ENCODE measurements at places on chromosomes 13 and 19.

GRCh38 chr19:54388802-54389139, 24.0 kb upstream of the LAIR1 start:
- no peak for DNase-seq

DNA sequence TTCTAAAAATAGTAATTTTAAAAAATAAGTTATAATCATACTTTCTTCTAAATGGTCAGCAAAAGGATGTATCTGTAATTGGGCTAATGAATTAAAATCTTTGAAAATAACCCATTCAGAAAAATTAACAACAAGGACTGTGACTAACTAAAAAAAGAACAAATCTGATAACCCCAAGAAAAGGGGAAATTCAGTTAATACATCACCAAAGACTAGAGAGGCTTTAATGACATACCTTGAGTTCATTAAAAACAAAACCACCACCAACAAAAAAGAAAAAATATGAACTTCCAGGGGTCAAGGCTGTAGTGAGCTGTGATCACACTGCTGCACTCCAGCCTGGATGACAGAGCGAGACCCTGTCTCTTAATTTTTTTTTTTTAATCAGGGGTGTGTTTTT, 121.8 kb downstream of the TBC1D4 start:
- DNase-seq, result no peak

- peak; percentile 53 for DNase-seq
Observed at GRCh38 chr19:16417660-16418596, 53.8 kb downstream of the EPS15L1 start.

DNA sequence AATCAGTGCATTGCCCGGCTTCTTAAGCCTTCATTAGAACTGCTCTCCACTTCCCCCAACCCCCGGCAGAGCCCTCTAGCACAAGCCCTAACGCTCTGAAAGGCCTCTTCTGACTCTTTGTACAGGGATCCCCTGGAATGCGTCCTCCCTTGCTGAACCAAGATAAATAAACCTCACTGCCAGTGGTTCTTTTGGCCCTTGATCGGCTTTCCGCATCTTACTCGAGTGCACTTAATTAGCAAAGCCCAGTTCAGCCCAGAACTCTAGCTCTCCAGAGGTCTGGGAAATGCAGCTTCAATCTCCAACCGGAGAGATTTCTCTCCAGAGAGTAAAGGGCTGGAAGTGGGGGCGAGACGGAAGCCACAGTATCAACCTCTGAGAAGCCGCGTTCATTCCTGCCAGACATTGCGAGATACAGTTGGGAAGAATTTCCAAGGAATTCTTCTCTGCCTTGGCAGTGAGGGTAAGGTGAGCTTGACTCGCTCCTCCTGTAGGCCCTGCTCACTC, 8.7 kb upstream of the ZNF444 start:
- no peak for DNase-seq

DNA sequence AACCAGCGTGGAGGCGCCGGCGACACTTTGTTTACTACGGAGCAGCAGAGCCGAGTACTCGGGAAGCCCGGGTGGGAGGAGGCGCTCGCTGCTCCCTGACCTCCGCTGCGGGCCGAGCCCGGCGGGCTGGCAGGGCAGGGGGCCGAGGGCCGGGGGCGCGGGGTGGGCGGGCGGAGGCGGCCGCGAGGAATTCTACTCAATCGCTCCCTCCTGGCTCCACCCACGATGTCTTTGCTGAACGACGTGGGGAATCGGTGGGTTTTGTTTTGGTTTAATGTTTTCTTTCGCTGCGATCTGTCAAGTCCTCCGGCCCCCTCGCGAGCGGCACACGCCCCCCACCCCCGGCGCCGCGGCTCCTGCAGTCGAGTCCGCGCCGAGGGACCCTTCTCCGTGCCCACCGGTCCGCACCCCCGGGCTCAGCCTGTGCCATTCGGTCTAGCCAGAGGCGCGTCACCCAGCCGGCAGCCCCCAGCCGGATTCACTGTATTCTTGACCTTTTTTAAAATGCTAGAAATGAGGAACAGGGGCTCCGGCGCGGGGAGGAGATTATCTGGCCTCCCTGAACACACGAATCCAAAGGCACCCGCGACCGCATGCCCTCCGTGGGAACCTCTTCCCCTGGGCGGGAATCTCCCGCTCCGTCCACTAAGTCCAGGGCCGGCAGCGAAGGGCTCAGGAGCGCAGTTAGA, 636 bp upstream of the FOXO1 start:
- no peak for DNase-seq

GRCh38 chr19:11422163-11423065, 3.3 kb upstream of the RGL3 start:
- no peak for DNase-seq

DNA sequence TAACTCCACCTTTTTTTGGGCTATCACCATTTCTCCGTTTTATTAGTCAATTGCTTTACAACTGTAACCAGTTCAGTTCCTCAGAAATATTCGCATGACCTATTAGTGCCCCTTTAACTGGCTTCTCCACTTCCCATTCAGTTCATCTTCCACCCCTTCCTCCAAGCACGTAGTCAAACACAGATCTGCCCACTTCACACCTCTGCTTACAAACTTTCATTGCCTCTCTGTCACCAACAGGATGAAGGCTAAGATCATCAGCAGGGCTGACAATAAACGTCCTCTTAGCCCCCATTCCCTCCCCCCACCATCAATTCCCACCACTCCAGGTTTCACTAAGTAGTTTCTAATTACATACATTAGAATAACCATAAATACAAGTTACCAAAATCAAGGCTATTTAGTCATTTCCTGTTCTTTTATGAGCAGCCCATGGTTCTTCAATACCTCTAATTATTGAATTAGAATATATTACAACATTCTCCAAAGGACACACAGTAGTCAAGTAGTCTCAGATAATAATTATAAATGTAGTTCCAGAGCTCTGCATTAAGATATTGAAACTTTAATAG, 95.7 kb downstream of the SPRY2 start:
- no peak for DNase-seq

- DNase-seq, result no peak
Observed at GRCh38 chr13:76023652-76024051, 387.5 kb downstream of the LMO7 start.

DNA sequence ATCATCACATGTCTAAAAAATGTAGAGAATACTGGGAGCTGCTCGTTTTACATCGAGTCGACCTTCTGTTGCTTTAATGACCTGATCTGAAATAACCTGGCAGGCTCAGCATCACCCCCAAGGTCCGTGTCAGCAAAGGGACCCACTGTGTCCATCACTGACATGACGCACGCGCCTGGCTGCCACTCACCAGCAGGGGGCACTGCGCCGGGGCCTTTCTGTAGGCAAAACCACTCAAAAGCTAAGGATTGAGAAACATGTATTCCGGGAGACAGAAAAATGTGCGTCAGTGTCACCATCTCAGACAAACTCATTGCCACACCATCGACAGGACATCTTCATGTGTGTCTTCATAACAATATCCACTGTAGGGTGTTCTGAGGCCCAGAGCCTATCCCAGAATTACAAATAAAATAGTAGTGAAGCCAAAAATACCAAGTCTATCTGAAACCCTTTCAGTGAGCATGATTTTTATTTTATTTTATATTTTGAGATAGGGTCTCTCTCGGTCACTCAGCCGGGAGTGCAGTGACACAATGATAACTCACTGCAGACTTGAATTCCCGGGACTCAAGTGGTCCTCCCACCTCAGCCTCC, 130.3 kb upstream of the LSM14A start:
- DNase-seq, result peak; percentile 69

GRCh38 chr13:26185720-26186117, 36.4 kb downstream of the RNF6 start:
- no peak for DNase-seq

DNA sequence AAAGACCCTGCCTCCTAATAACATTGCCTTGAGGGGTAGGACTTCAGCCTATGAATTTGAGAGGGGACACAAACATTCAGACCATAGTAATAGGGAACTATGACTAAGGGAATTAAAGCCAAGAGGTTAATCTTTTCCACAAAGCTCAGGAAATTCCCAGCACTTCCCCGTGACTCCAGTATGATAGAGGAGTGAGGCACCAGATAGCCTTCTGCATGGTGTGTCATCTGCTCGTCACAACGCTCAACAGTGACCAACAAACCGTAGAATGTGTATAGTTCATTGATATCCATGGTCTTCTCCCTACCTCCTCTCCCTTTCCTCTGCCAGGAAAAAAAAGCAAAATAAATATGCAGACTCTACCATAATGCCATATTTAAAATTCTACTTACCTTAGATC, 64.4 kb downstream of the B3GLCT start:
- DNase-seq, result no peak

DNA sequence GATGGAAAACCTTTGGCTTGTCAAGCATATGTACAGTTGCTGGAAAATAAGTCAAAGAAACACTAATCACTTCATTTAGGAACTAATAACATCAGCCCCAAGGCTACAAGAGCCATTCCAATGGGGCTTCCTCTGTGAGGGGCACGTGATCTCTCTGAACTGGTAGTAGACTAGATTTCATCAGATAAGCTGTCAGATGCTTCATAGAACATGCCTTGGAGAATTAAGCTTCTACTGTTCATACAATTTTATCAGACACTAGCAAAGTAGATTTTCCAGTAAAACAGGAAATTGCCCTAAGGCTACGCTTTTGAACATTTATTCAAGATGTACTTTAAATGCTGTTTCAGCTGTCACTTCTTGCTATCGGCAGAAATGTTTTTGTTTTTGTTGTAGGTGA, 107.8 kb downstream of the EDNRB start:
- DNase-seq, result no peak

- no peak for DNase-seq
Observed at GRCh38 chr19:1327125-1327524, 41.5 kb downstream of the EFNA2 start.

GRCh38 chr13:71169180-71169579, 697.8 kb downstream of the DACH1 start:
- peak; percentile 4 for DNase-seq

DNA sequence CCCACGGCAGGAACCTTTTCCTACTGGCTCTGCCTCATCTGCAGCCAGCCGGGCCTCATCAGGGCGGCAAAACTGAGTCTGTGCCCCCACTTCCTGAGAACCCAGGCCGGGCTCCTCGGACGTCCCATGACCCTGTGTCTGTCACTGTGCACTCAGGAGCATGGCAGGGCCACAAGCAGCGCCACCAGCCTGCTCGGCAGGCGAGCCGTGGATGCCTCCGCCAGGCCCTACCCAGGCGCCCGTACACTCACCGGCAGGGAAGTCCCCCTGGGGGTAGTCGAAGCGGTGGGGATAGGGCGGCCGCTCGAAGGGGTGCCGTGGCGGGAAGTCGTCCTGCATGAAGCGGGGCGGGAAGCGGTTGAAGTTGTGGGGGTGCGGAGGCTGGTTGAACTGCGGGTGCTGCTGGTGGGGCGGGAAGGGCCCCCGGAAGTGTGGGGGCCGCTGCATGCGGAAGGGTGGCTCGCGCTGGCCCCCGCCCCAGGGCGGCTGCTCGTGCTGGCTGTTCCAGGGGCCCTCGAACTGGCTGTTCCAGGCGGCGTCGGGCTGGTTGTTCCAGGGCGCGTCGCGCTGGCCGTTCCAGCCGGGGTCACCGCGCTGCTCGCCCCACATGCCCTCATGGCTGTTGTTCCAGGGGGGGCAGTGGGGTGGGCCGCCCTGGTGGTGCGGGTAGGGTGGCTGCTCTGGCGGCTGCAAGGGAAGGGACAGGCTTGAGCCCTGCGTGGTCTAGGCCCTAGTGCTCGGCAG, 17.1 kb downstream of the CHERP start:
- DNase-seq, result no peak

GRCh38 chr13:48563626-48564025, 30.7 kb upstream of the RCBTB2 start:
- DNase-seq, result no peak

- peak; percentile 3 for DNase-seq
Observed at GRCh38 chr13:37995092-37995491, 125.5 kb upstream of the TRPC4 start.

DNA sequence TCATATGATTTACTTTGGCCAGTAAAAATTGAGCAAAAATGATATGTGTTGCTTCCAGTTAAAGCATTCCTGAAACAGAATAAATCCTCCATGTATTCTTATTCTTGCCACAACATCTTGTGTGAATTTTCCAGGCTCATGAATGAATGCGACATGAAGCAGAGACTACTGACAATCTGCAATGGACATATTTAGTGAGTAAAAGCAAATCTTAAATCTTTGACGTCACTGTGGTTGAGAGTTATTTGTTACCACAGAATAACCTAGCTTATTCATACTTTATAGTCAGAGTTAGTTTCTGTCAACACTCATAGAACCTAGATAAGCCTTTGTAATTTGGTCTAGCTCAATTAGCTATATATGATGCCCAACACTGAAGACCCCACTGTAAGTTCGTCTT, 1443.1 kb downstream of the PCDH9 start:
- DNase-seq, result no peak

DNA sequence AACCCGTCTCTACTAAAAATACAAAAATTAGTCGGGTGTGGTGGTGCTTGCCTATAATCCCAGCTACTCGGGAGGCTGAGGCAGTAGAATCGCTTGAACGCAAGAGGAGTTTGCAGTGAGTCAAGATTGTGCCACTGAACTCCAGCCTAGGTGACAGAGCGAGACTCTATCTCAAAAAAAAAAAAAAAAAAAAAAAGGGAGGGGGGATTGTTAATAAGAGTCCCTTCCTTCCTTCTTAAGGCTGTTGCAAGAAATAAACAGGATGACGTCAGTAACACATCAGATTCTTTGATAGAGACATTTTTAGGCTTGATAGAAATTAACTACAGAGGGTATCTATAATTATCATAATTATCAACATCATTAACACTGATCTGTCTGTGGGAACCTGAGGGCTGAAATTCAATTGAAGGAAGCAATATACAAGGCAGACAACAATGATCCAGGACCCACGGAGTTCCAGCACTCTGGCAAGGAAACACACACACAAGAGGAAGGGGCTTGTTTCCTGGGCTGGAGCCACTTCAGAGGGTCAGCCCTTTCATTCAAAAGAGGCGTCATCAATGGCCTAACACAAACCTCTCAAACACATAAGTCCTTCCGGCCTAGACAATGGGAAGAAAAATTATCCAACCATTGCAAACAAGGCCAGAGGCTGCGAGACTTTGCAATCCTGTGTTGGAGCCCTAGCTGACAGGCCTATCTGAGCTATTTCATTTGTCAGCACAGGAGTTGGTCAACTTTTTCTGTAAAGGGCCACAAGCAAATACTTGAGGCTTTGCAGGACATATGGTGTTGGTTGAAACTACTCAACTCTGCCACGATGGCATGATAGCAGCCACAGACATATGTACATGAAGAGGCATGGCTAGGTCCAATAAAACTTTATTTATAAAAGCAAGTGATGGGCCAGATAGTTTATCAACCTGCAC, 105.2 kb downstream of the INSR start:
- no peak for DNase-seq

DNA sequence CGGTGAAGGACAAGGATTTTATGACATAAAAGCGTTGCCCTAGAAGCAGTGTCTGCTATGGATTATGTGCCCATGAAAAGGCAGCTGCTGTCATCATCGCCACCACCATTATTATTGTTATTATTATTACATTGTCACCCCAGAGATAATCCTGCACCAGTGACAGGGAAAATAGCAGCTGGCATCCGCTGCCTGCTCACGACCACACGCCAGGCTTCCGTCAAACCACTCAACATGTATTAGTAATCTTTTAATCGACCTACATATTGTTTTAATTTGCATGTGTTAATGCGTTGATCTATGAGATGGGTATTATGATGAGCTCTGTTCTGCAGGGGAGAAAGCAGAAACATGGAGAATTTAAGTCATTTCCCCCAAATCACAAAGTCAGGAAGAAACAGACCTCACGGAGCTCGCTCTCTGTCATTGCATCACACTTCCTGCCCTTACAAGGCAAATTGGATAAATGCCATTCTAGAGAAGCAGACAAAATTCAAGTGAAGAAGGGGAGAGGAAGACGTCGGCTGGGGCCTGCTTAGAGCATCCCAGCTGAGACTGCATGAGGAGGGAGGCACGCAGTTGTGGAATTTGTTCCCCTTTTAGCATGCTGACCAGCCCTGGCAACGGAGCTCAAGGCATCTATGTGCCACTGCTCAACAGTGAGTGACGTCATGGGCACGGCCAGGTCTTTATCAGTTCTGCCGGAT, at the start of gene FFAR3:
Gene FFAR3 (plus strand): TSS at position 594 of the 707 bp plus-strand sequence. CDS start 431 bp downstream, outside the sequence.
- peak; percentile 56 for DNase-seq
